Stimulated activated CD4-positive, alpha-beta T cell treated with anti-CD3 and anti-CD28 coated beads, TNF-alpha, amount 100 ng/mL, for 1 hour (primary cell): ENCODE measurements at places on chromosomes 3 and 15.

- DNase-seq: no peak
These were observed at the start of gene GCHFR for GRCh38 chr15:40763801-40764628. GCHFR (plus strand) TSS chr15:40764068; CDS start chr15:40764181, 113 bp downstream.

DNA sequence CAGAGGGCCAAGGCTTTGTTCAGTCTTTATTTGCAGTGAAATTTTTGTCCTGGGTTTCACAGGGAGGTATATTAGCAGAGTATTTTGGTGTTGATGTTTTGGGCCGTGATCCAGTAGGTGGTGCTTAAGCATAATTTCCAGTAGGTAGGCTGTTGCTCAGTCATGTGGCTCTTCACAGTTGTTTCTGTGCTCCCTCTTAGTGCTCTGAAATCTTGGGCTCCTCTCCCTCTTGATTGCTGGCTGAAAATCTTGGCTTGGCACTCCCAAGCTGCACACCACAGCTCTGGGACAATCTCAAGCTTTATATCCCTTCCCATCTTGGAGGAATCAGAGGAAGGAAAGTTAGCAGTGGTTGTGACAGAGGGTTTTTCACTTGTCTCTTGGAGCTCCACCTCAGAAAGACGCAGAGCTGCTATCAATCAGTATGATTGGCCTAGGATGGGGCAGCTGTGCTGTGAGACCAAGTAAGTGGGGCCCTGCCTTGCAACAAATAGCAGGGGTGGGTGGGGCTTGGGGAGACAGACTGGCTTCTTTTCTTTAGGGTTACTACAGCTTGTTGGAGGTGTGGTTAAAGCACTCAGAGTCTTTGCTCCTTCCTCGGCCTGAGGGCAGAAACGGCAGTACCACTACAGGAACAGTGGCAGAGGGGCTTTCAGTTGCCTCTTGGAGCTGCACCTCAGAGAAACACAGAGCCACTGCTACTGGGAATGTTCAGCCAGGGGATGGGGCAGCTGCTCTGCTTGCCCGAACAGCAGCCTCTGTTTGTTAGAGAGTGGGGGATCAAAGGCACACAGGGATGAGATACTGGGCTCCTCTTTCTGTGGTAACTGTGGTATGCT, 627.0 kb downstream of the SI start:
- no peak for DNase-seq

DNA sequence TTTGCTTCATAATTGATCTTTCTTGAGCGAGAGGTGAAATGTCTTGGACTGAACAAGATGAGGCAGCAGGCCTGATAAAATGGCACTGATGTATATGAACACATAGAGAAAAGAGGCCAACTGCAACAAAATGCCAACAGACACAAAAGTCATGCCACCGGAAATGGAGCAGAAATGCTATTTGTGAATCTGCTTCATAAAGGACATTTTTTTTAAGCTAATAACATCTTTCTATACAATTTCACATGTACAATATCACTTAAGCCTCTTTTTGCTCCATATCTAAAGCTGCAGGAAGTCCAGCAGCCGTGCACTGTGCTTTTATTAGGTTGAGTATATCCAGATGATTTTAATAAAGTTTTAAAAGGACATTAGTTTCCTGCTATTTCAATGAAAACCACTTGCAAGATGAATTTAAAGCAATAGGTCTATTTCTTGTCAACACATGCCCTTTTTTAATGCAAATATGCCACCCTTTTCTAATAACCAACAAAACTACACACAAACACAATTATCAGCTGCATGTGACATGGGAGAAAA, 169.2 kb upstream of the ADAMTS9 start:
- no peak for DNase-seq

GRCh38 chr3:50450209-50450921, 53.1 kb downstream of the CACNA2D2 start:
- no peak for DNase-seq

GRCh38 chr3:85524104-85524503, 565.3 kb downstream of the CADM2 start:
- no peak for DNase-seq

- no peak for DNase-seq
These were observed 203.7 kb upstream of the TLE3 start for GRCh38 chr15:70301396-70301795.

DNA sequence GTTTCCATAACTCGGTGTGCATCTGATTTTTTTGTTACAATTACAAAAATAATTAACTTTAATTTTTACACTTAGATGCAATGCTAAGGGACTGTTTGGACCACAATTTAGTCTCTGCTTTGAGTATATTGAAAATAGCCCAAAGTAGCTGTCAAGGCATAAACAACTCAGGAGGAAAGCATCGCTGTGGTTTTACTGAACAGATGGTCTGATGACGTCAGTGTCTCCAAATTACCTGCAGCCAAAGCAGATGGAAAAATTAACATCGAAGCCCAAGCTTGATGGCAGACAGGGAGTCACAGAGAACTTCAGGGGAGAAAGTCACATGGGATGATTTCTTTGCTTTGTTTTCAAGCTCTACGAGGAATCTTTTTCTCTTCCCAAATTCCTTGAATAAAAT, 83.1 kb upstream of the PLCL2 start:
- DNase-seq: no peak

GRCh38 chr15:72285927-72286516, 13.7 kb upstream of the PARP6 start:
- DNase-seq: peak; percentile 33

- DNase-seq: no peak
These were observed 141.6 kb upstream of the SLC2A2 start for GRCh38 chr3:171168086-171168485.

- no peak for DNase-seq
These were observed 69.2 kb downstream of the RASA2 start for GRCh38 chr3:141556034-141556433.

DNA sequence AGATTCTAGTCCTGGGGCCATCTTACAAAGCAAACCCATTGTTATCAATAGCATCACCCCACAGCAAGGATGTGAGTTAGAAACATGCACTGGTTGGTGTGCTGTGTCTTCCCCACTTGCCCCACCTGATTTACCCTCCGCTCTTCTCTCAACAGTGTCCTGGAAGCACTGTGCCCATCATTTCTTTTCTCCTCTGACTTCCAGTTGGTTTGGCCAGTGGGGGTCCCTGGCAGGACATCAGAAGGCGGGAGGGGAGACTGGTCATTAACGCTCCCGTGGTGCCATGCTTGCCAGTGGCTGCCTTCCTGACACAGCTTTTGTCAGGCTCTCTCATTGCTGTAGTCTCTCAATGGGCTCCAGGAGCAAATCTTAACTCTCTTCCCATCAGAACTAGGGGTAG, 11.5 kb upstream of the BUB1B start:
- no peak for DNase-seq

GRCh38 chr3:9040996-9041395, 77.7 kb upstream of the RAD18 start:
- DNase-seq: no peak

- DNase-seq: no peak
These were observed 17.7 kb downstream of the STARD9 start for GRCh38 chr15:42593143-42593542.

DNA sequence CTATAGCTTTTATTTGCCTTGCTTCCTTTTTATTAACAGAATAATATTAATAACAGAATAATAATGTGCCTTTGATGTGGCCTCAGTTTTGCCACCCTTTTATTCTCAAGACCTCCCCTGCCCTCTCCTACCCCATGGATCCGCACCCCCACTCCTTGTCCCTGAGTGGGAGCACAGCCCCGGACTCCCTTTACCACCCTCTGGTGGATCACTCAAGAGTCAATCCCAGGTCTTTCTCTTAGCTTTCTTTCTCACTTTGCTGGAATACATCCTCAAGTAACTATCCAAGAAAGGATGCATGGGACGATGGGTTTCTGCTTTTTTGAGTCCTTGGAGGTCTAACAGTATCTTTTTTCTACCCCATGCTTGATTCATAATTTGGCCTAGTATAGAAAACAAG, 63.4 kb downstream of the KLF13 start:
- no peak for DNase-seq

DNA sequence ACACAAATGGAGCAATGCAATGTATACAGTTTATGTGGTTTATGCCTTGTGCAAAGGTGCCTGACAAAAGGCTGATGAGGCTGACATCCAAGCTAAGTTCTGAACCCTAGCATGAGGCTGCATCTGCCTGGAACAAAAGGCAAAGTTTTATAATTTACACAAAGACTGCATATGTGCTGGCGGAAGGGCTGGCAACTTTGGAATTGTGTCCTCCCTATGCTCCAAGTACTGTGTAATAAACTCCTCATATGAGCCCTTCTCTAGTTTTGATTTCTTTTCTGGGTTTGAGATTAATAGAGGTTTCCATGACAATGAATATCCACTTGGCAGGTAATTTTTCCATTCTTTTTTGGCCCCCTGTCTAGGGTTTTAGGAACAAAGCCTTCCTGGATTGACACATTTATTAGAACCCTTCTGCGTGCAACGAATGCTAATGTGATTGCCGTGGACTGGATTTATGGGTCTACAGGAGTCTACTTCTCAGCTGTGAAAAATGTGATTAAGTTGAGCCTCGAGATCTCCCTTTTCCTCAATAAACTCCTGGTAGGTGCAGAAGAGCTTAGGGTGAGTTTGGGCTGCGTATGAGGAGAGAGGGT, 10.8 kb downstream of the PLA1A start:
- no peak for DNase-seq

DNA sequence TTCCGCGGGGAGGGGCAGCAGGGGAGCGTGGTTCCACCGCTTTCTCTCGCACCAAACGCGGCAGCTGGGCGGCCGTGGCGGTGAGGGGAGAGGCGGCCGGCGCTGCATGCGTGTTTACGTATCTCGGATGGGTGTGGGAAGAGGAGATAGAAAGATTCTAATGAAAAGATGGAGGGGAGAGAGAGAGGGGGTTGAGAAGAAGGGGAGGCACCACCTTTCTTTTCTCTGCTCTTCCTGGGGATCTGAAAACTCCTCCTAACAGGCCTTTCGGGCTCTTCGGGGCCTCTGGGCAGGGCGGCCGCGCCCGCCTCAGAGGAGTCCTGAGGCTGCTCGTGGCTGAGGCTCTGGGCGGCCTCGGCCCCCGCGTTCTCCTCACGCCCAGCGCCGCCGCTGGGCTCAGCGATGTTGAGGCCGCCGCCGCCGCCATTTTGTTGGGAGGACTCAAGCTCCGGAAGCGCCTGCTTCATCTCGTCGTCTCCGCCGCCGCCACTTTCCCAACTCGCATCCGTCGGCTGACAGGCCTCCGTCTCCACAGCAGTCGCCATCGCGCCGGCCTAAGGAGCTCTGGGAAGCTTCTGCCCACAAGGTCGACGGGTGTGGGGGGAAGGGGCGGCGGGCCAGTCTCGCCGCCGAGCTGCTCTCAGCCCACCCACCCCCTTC, 473 bp downstream of the TASOR start:
- peak; percentile 58 for DNase-seq

DNA sequence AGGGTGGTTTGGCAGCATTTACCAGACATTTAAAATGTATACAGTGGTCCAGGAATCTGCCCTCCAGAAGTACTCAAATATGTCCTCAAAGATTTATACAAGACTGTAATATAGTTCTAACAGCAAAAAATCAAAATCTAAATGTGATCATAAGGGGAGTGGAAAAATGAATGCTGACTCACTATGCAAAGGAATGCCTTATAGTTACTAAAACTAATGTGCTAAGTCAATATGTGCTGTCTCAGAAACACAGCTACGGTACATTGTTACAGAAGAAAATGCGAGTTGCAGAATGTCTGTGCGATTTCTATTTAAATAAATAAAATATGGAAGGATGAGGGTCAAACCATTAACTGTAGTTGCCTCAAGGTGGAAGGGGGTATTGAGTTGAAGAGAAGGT, 230.1 kb upstream of the UBE2E1 start:
- DNase-seq: no peak

GRCh38 chr3:3084890-3085289, 25.3 kb downstream of the IL5RA start:
- no peak for DNase-seq

DNA sequence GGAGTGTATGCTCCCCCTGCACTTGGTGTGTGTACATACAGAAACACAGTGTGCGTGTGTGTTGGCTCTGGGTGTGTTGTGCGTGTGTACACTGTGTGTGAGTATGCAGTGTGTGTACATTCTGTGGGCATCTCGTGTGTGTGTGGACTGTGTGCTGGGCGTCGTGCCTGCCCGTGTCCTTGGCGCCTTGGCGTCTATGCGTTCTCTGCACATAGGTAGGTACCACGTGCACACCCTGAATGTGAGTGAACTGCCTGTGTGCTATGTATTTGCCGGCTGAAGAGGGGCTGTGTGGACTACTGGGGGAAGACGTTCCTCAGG, 481 bp upstream of the ECE2 start:
- no peak for DNase-seq

DNA sequence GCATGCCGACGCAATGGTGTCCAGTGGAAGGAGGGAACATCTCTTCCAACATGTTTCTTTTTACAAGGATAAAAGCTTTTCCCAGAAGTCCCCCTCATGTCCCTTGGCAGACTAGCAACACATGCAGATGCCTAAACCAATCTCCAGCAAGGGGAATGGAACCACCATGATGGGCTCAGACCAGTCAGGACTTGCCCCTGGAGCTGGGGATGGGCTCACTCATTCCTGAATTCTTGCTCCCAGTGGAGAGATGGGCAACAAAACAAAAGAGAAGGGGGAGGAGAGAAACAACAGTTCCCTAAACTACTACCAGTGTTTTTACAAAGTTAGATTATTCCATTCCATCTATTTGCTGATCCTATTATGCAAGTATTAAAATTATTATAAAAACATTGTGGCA, 76.8 kb upstream of the OXTR start:
- no peak for DNase-seq

DNA sequence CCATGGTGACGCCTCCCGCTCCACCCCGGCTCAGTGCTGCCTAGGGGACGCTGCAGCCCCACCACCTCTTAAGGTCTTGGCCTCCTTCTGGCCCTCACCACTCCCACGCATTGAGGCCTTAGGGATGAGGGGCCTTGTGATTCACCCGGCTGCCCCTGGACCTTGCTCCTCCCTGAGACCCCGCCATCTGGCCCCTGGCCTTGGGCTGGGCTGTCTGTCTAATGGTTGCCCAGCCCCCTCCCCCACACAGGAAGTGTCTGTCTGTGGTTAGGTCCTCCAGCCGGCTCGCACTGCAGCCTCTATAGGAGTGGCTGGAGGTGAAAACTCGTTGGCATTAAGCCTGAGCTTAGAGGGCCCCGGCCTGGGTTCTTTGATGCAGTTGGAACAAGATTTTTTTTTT, 21.5 kb upstream of the MTHFS start:
- no peak for DNase-seq

DNA sequence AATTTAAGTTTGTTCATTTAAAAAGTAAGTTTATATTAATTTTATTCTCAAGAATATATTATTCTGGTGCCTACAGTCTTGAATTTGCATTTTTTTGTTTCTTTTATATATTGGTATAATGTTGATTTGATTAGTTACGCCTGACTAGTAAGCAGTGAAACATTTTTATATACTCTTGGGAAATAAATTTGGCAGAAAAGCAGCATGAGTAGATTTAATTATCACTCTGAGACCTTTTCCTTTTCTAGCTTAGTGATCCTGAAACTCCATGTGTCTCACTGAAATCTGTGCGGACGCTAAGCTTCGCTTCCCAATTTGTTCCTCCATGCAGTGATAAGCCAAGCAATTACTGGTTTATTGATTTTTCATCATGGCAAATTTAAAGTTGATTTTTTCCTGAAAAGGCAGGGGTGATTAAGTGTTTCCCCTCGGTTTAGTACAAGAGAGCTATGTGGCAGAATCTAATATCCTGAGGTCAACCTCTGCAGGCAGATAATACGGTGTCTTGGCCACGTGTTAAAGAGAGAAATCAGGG, 87.2 kb upstream of the MLF1 start:
- no peak for DNase-seq

- no peak for DNase-seq
These were observed 2.0 kb upstream of the CAPN7 start for GRCh38 chr3:15204005-15204404.
